D341Med (cell line): ENCODE measurements at places on chromosomes 4 and X.
A peak's percentile ranks its signal among the peaks of the same experiment; 100 is the strongest.

GRCh38 chr4:39714166-39714565 is 16.2 kb downstream of the UBE2K start:
- DNase-seq, result no peak

- DNase-seq, result no peak
Observed at GRCh38 chr4:67929426-67929825, 33.9 kb downstream of the TMPRSS11A start.

GRCh38 chr4:174406383-174406782 is 115.9 kb downstream of the HPGD start:
- no peak for DNase-seq

GRCh38 chrX:138775517-138775916 is 64.0 kb upstream of the FGF13 start:
- DNase-seq, result peak; percentile 15

GRCh38 chr4:88823058-88823919 is 125.7 kb upstream of the NAP1L5 start:
- DNase-seq, result peak; percentile 31

GRCh38 chr4:86688026-86688425 is 93.9 kb downstream of the PTPN13 start:
- DNase-seq, result no peak

GRCh38 chrX:70470850-70471289 is 26.2 kb downstream of the DLG3 start:
- no peak for DNase-seq

GRCh38 chr4:142850478-142850877 is 4.4 kb upstream of the INPP4B start:
- DNase-seq, result no peak

GRCh38 chrX:70504772-70505450 is 60.3 kb downstream of the DLG3 start:
- DNase-seq, result no peak

GRCh38 chrX:110188701-110189558 is 129.0 kb downstream of the AMMECR1 start:
- no peak for DNase-seq

- DNase-seq, result no peak
Observed at GRCh38 chr4:125091-125771, 930 bp downstream of the ZNF718 start.

DNA sequence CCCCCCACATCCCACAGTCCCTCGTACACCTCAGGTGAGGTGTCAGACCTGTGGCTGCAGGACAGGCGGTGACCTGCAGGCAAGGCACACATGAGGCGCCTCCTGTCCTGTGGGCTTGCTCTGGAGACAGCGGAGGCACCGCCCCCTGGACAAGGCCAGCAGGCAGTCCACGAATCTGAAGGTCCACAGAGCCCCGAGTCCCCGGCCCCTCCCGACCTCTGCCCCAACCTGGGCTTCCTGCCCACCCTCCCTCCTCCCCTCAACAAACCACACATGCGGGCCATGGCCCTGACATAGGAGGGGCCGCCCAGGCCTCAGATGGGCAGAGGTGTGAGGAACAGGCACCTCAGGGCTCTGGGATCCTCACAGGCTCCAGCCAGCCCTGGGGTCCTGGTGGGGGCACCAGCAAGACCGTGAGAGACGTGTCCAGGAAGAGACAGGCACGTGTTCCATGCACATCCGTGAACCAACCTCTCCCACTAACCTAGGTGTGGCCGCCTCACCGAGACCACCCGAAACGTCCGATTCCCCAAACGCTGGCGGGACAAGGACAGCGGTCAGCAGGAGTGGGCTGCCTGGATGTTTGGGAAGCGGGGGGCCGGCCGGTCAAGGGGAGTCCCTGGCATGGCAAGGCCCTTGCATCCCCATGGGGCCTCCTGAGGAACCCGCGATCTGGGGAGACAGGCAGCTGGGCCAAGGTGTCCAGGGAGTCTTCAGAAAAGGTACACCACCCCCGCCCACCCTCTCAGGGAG is 25.8 kb downstream of the CTBP1 start:
- DNase-seq, result no peak

- DNase-seq, result peak; percentile 69
Observed at GRCh38 chrX:70030301-70030767, 19.4 kb downstream of the AWAT2 start.

DNA sequence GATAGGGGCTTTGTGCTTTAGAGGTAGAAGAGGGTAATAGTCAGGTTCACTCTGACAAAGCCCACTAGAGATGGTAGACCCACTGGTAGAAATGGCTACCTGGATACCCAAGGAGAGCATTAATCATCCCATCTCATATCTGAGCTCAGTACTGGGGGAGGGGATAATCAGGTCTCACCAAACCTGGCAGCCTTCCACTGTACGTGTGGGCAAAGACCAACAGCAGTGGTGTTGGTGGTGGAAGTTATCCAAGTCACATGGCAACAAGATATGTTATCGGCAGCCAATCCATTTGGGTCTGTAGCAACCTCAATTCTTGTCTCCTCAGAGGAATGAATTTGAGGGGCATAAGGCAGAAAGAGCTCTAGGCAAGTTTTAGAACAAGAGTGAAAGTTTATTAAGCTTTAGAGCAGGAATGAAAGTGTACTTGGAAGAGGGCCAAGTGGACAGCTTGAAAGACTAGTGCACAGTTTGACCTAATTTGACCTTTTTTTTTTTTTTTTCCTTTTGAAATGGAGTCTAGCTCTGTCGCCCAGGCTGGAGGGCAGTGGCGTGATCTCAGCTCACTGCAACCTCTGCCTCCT is 67.0 kb upstream of the CXCL13 start:
- DNase-seq, result no peak

DNA sequence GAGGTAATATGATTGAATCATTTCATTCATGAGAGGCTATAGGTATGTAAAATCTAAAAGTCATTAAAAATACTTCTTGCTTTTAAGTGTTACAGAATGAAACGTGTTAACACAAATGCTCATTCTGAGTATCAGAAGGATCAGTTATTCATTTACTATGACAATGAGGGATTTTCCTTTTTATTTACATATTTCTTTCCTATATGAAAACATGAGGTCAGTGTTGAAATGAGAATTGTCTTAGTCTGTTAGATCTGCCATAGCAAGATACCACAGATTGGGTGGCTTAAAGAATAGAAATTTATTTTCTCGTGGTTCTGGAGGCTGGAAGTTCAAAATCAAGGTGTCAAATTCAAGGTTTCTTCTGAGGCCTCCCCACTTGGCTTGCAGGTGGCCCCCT is 181.2 kb downstream of the ARHGAP10 start:
- DNase-seq, result no peak

GRCh38 chrX:112851161-112851779 is 10.6 kb upstream of the AMOT start:
- no peak for DNase-seq

GRCh38 chr4:103137446-103137827 is 37.8 kb upstream of the BDH2 start:
- DNase-seq, result no peak

- DNase-seq, result no peak
Observed at GRCh38 chr4:153989505-153989904, 200.6 kb upstream of the SFRP2 start.

GRCh38 chrX:16836371-16836770 is 33.8 kb downstream of the RBBP7 start:
- DNase-seq, result peak; percentile 58

- no peak for DNase-seq
Observed at GRCh38 chr4:115165503-115165902, 52.1 kb upstream of the NDST4 start.

GRCh38 chr4:5144384-5144783 is 93.1 kb downstream of the STK32B start:
- no peak for DNase-seq

DNA sequence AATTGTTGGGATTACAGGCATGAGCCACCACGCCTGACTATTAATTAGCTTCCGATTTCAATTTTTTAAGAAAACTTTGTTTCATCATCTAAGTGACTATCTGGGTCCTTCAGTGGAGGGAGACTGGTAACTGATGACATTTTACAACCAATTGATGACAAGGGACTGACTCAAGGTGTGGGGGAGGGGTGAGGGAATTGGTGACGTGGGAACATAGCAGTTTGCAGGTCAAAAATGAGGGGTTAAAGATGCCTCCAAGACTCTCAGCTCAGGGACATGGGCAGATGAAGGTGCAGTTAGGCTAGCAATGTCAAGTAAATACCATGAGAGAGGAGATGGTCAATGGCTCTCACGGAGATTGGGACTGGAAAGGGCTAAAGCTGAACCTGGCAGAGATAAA is 5.7 kb upstream of the FAM9C start:
- no peak for DNase-seq

GRCh38 chr4:10655968-10656367 is 28.6 kb downstream of the CLNK start:
- no peak for DNase-seq

- DNase-seq, result no peak
Observed at GRCh38 chr4:23333556-23333945, 556.3 kb downstream of the PPARGC1A start.

GRCh38 chr4:184413261-184414046 is 60.9 kb downstream of the IRF2 start:
- no peak for DNase-seq

GRCh38 chrX:138914767-138915166 is 203.2 kb upstream of the FGF13 start:
- DNase-seq, result no peak

DNA sequence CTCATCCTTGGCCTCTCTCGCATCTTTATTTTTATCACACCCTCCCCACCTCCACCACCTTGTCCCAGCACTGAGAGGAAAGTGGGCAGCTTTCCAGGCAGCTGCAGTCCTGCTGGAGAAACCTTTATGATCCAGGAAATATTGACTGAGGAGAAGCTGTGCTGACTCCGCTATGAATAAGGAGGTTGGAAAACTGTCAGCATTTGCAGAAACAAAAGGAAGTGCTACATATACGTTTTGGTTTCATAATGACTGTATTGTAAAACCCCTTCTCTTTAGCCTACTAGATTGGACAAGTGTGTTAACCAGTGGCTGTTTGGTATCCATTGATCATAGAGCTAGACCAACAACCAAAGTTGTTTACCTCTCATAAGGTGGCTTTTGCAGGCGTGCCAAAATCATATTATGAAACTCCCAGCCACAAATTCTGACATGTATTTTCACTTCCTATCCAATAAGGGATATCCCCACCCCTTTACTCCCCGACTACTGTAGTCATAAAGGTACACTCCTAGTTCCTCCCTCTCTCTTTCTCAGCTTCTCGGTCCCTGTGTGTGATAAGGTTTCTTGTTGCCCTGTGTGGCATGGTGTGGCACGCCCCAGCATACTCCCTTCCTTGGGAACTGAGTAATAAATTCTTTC is 88.4 kb downstream of the GPR143 start:
- DNase-seq, result no peak

GRCh38 chrX:45434231-45434630 is 233.6 kb upstream of the DIPK2B start:
- DNase-seq, result no peak

DNA sequence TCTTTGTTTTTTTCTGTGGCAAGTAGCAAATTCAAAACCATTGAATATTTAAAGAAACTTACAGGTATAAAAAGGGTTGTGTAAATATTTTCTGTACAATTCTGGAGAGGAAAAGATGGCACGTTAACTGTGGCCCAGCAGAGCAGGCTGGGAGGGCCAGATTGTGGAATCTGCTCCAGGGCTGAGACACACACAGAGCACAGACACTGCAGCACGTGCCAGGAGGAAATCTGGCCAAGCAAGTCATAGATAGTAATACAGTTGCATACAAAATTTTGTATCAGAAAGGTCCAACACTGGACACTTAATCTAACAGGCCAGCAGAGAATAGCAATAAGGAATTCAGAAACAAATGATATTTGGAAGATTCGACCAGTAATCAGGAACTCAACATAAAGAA is 763.7 kb downstream of the PDHA2 start:
- DNase-seq, result no peak

GRCh38 chr4:147638942-147639341 is 21.7 kb downstream of the TMEM184C start:
- DNase-seq, result no peak

DNA sequence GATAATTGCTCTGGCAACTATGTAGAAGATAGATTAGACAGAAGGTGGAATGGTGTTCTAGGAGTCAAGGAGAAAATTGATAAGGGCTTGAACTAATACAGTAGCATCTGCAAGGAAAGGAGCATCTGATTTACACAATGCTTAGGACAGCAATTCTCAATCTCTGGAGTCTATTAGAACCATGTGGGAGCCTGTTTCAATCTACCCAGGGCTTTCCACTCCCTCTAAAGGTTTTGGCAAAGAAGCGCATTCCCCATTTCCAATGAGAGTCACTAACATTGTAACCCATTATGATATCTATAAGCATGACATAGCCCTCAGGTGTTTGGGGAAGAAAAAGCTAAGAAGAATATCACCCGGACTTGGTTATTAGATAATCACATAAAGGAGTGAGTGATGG is 168.2 kb downstream of the COL25A1 start:
- no peak for DNase-seq

GRCh38 chrX:48919360-48919841 is 577 bp upstream of the PIM2 start:
- no peak for DNase-seq

GRCh38 chrX:67917421-67918010 is 373.7 kb downstream of the AR start:
- DNase-seq, result no peak

GRCh38 chr4:2245057-2245786 is 3.3 kb upstream of the HAUS3 start:
- no peak for DNase-seq

DNA sequence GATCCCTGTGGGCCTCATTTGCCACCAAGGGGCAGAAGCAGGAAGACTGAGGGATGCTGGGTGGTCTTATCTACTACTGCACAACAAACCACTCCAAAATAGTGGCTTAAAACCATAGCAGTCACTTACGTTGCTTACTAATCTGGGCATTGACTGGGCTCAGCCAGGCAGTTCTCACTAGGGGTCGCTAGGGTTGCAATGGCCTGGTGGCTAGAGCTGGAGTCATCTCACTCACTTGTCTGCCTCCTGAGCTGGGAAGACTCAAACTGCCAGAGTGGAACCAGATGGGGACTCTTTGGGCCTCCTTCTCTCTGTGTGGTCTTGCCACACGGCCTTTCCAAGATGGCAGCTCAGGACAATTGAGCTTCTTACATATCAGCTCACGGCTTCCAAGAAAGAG is 216.3 kb upstream of the BCOR start:
- DNase-seq, result no peak

DNA sequence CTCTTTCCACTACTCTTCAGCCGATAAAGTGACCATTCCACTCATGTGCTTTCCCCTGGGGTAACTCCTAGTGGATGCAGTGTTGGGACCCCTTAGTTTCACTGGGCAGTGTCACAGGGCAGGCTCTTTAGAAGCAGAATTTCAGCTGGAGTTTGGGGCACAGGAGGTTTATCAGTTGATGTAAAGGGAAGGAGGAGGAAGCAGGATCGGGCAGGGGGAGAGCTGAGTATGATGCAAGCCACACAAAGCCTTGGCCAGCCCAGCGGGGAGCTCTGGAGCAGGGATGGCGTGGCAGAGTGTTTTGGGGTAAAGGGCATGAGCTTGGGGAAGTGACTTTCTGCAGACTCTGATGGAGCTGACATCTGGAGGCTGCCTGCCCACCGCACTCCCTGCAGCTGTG is 19.3 kb downstream of the WDR13 start:
- DNase-seq, result no peak

DNA sequence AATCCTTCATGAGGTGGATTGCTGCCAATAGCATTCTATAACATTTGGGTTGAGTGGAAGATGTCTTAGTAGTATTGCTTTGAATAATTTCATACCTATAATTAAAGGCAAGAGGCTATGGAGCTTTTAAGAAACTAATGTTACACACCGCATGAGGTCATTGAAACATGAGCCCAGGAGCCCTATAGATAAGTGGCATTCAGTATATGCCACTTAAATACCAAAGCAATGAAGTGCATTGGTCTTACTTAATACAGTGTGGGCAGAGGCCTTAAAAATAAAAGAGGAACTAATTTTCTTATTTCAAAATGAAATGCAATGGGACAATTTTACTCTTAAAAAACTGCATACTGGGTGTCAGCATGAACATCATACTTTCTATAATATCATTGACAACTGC is 47.5 kb downstream of the SPATA18 start:
- no peak for DNase-seq
